ENCODE measurements at places on chromosomes 3 and 15.

DNA sequence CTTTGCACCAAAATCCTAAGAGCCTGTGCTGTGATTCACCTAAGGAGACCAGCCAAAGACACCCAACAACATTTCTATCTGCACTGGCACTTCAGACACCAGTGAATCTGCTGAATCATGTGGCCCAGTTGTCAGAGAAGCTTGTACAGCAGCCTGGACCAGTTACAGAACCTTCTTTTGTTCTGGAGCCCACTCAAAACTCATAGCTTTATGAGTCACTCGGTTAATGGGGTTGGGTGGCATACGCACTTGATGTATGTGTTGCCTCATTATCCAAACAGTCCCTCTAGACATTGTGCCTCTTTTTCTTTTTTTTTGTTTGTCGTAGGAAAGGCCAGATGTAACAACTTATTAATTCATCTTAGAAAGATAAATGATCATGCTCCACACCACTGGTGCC is 25.6 kb upstream of the GOLGA6L2 start:
- no peak for DNase-seq

- no peak for DNase-seq
Measured at GRCh38 chr3:190517687-190518086, 3.8 kb downstream of the IL1RAP start.

- no peak for DNase-seq
Measured at GRCh38 chr3:15520185-15520584, 1.3 kb downstream of the COLQ start.

GRCh38 chr3:89155811-89156210 is 48.4 kb downstream of the EPHA3 start:
- DNase-seq: no peak

DNA sequence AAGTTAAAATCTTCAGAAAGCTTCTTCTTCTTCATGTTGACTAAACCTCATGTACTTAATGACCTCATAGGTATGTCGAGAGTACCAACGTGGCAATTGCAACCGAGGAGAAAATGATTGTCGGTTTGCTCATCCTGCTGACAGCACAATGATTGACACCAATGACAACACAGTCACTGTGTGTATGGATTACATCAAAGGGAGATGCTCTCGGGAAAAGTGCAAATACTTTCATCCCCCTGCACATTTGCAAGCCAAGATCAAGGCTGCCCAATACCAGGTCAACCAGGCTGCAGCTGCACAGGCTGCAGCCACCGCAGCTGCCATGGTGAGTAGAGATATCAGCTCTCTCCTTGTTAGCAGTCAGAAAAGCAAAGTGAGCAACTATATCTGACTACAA is 176.5 kb downstream of the MBNL1 start:
- DNase-seq: no peak

- DNase-seq: no peak
Measured at GRCh38 chr15:68589053-68589452, 10.3 kb downstream of the CORO2B start.

DNA sequence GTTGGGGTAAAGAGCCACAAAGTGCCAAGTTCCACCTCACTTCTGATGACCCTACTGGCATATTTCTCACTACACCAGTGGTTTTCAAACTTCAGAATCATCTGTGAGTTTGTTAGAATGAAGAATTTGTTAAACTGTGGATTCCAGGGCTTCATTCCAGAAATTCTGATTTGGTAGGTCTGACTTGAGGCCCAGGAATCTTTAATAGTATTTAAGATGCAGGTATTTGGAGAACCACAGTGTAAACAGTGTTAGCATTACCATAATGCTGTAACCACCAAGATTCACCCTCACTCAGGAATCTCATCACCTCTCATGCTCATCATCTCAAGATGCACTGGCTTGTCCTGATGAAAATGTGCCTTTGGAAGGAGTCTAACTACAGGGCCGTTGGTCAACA is 6.0 kb downstream of the KCNMB3 start:
- no peak for DNase-seq

DNA sequence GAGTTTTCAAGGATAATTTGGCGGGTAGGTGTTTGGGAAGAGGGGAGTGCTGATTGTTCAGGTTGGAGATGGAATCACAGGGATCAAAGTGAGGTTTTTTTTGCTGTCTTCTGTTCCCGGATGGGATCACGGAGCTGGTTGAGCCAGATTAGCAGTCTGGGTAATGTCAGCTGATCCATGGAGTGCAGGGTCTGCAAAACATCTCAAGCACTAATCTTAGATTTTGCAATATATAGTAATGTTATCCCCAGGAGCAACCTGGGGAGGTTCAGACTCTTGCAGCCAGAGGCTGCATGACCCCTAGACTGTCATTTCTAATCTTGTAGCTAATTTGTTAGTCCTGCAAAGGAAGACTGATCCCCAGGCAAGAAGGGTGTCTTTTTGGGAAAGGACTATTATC is 354.1 kb upstream of the SGO1 start:
- DNase-seq: no peak

GRCh38 chr3:25038922-25039321 is 389.1 kb upstream of the RARB start:
- no peak for DNase-seq

DNA sequence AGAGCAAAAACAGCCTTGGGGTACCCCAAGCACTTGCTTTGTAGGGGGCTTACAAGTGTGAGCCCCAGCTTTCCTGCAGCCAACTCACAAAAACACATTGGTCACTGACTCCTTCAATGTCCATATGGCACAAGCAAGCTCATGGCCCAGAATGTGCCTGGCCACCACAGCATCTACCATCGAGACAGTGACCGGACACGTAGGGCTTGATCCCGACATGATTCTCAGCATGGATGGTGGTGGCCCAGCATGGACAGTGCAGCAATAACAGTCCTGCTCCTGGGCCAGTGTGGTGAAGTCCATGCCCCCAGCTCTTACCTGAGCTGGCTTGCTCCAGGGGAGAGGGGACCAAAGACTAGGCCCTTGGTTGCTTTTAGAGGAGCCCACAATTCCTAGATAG is 6.0 kb downstream of the UNC45A start:
- no peak for DNase-seq

DNA sequence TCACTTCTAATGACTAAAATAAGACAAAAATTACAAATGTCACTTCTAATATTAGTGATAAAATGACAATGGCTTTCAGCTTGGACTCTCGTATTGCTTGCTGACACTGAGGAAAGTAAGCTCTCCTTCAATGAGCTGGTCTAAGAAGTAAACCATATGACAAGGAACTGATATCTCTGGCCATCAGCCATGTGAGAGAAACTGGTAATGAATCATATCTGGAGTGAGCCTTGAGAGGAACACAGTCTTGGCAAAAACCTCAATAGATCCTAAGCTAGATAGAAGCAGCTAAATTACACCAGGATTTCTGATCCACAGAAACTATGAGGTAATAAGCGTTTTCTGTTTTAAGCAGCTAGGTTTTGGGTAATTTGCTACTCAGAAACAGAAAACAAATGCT is 1575.1 kb downstream of the OTOL1 start:
- no peak for DNase-seq

All from iPS-NIHi11 (cell line).